ENCODE measurements at places on chromosomes 5 and 9.

DNA sequence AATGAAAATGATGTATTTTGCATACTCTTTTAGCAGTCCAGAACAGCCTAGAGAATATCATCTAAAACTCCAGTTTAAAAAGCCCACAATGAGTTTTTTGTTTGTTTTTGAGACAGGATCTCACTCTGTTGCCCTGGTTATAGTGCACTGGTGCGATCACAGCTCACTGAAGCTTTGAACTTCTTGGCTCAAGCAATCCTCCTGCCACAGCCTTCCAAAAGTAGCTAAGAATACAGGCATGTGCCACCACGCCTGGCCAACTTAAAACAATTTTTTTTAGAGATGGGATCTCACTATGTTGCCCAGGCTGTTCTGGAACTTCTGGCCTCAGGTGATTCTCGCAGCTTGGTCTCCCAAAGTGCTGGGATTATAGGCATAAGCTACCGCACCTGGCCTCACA, 175.7 kb downstream of the FBN2 start:
- DNase-seq, result no peak

DNA sequence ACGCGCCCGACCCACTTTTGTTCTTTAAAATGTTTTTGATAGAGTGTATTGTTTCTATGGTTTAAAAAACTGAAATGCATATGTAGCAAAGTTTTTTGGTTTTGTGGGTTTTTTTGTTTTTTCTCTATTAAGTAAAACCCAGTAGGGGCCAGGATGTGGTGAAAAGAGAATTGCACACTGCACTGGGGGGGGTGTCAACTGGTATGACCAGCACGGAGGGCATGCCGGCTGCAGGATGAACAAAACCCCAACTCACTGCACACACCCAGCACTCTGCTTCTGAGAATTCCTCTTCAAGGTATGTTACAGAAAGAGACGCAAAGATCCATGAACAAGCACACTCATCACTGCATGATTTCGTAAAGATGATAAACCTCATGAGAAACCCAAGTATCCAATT, 75.0 kb downstream of the STK10 start:
- DNase-seq, result peak; percentile 83

GRCh38 chr9:133383438-133383837, 7.3 kb downstream of the STKLD1 start:
- DNase-seq, result no peak

- no peak for DNase-seq
These were observed 71.0 kb upstream of the TARS1 start for GRCh38 chr5:33369485-33370465.

DNA sequence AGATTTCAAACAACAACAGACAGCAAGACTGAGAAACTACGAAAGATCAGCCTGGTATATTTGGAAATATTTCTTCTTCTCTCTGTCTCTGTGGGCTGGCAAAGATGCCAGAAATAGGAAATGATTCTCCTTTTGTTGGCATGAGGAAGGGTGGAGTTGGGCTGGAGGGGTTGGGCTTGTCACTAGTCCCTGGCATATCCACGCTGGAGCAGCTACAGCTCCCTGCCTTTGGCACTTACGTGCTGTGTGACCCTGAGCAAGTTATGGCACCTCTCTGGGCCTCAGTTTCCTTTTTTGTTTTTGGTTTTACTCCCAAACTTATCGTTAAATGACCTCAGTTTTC, 354 bp upstream of the KCNMB1 start:
- no peak for DNase-seq

GRCh38 chr5:137815202-137815990, 52.3 kb upstream of the MYOT start:
- no peak for DNase-seq

DNA sequence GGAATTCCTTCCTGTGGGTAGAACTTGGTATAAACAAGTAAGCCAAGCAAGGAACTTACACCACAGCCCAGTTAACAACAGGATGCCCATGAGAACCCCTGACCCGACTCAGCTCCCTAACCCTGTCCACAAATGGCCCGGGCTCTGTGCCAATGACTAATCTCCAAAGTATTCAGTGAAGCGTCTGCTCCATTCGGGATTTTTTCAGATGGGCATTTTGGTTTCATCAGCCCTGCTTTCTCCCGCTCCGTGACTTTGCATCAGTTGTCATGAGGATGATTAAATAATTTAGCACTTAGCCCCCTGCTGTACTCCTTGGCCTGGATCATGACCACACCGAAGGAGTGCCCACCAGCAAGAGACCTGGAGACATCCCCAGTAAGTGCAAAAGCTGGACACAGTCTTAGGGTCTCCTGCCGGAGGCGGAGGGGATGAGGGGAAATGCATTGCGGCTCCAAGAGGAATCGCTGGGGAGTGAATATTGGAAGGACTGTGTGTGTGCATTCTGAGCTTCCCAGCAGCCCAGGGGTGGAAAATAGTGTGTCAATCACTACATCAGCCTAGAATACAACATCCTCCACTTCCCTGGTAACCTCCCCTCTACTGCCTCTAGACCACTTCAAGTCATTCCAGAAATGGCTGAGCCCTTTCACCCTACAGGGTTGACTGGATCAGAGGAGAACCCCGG, 41.4 kb upstream of the DNAH5 start:
- DNase-seq, result no peak

DNA sequence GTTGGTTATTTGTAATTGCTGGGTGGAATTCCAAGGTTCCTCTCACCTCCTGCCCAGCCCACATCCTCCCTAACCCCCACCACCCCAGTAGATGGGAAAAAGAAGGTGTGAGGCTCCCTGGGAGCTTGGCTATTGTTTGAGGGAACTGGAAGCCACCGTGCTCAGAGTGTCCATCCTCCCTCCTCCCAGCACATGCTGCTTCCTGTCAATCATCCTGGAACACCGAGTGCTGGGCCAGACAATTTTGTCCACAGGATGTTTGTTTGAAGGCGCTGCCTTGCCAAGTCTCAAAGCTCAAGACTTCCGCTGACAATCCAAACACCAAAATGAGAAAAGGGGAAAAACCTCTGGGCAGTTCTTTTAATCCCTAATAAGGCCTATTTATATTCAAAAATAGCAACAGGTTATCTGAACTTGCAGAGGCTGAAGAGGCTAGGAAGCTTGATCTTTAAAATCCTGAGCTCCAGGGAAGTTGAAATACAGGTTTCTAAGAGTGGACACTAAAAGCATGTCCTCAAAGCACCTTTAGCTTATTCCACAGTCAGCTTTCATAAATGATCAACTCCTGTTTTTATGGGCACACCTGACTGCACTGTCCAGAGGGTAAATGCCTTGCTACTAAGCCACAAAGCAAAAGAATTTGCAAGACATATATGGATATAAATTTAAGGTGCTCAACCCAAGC, 286.7 kb downstream of the NFIB start:
- DNase-seq, result no peak

GRCh38 chr9:70392850-70393249, 21.6 kb downstream of the KLF9 start:
- DNase-seq, result no peak

DNA sequence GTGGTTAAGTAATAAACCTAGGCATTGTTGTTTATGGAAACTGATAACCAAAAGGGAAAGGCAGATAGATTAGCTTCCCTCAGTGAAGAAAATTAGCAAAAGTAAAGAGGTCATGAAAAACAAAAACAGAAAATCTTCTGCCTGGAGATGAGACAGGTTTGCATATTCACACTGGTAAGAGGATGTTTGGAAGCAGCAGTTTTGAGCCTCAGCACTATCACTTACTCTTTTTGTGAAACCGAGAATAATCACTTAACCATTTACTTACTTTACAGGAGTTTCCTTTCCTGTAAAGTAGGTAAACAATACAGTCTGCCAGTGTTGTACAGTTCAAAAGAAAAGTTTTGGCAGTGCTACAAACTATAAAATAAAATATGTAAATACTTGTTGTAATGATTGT, 35.5 kb upstream of the EMB start:
- no peak for DNase-seq

DNA sequence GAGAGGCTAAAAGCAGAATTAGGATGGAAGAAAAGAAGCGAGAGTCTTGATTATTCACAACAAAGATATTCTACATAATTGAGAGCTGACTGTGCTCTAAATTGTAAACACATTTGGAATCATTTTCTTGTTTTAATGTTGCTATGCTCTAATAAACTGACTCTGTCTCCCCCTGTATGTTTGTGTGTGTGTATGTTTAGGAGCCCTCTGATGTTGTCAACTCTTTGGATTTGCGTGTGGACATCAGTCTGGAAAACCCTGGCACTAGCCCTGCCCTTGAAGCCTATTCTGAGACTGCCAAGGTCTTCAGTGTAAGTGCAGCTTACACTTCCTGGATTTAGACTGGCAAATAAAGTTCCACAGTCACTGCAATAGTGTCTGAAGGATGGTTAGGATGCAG, 37.8 kb downstream of the MOCS2 start:
- no peak for DNase-seq

DNA sequence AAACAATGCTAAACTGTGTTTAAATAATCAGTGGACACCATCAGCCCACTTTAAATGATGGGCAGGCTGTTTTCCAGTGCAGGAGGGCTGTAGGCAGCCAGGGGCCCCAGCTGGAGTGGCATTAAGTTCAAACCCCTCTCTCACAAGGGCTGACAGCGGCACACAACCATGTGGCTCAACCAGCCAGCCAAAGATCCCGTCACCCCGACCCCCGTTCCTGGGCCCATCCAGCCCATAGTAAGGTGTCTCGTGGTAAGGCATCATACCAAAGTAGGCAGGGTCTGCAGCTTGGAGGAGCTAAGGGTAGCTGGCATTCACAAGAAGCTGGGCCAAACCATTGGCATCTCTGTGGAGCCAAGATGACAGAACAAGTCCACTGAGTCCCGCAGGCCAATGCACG, 24.9 kb downstream of the BTNL9 start:
- no peak for DNase-seq

- DNase-seq, result no peak
These were observed 189.1 kb downstream of the GABRG2 start for GRCh38 chr5:162256711-162257110.

- DNase-seq, result peak; percentile 42
These were observed 189.4 kb downstream of the CCDC192 start for GRCh38 chr5:127892467-127893207.

DNA sequence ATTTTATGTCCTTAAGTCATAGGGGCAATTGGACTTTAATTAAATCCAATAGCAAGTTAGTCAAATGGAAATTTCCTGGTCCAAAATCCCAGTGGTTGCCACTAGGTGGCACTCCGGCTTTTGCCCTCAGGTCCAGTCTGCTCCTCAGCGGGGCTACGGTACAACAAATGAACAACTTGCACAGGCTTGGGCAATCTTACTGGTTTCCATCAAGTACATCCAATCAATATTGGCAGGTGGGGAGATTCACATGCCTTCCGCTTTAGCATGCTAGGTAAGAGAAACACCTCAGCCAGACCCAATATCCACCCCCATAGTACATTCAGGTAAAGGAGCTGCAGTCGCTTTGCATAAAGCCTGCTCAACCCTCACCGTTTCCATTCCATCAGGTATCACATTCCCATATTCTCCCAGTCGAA, 6.3 kb upstream of the MXD3 start:
- DNase-seq, result peak; percentile 81

DNA sequence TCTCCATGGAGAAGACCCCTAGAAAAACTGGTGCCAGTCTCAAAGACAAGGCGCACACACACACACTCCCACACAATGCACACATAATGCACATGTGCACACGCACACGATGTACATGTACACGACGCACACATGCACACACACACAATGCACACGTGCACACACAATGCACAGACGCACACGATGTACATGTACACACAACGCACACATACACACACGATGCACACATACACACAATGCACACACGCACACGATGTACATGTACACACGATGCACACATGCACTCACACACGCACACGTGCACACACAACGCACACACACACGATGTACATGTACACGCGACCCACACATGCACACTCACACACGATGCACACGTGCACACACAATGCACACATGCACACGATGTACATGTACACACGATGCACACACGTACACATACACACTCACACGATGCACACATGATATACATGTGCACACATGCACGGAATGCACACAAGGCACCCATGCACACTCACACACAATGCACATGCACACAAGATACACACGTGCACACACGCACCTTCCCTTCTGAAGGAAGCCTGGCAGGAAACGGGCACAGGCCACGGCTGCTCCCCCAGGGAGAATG, 76.5 kb downstream of the VAV2 start:
- no peak for DNase-seq

Measured in CD4-positive, alpha-beta T cell treated with Interleukin-12 subunit alpha and Interleukin-12 subunit beta, for 1 hour (primary cell).